ENCODE measurements at places on chromosomes 1 and 21.

DNA sequence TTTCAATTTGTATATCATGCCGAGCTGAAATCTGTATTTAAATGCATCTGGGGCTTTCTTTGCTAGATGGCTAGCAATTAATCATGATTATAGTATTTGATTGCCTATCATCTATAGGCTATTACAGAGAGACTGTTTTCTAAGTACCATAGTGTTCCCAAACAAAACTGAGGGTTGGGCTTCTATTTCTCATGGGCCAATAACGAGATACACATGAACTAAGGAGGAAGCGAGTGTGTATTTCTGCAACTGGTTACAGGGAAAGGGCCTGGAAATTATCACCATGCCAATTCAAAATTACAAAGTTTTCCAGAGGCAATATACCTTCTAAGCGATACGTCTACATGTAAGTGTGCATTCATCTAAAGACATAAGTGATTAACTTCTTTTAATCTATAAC is 744.5 kb upstream of the BRINP3 start:
- DNase-seq: no peak

GRCh38 chr1:230793463-230793745 is 46.2 kb downstream of the CAPN9 start:
- DNase-seq: no peak

GRCh38 chr1:64312431-64312830 is 109.0 kb downstream of the UBE2U start:
- DNase-seq: no peak

- DNase-seq: no peak
Measured at GRCh38 chr1:52814465-52814864, 28.1 kb upstream of the ZYG11A start.

DNA sequence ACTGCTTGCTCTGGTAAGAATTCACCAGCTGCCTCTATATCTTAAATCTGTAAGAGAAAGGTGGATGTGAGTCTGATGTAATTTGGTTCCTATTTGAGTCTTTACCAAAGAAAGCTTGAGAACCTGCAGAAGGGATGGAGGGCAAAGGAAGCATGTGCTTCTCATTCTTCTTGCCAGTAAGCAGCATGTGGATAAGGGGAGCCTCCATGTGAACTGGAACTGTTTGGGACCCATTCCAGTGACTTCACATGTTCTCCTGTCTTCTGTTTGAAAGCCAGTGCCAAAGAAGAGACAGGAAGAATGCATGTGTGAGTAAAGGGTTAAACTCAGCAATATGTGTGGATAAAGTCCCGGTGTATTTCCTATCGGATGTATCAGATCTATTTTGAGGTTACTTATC is 119.6 kb upstream of the ADGRL2 start:
- DNase-seq: no peak

DNA sequence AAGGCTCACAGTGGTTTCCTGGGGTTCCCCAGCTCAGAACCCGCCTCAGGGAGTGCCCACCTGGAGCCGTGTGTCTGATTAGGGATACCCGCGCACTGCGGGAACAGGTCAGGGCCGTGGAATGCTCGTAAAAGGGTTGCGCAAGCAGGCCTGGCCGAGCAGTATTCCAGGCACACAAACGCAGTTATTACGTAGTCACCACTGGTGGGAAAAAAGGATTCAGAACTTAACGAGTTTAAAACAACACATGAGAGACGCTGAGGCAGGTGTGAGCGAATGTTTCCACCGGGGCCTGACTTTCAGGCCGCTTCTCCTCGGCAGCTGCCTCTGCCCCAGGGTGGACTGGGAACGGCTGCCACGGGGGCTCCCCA is 18.2 kb downstream of the PLCH2 start:
- DNase-seq: no peak
